PC-9 (cell line): ENCODE measurements at places on chromosomes 4 and X. TPM values are rescaled to one million over a fixed set of nuclear protein-coding genes. Genes with fewer than 3 reads are reported as not detected.

GRCh38 chr4:89245459-89245858 is 62.1 kb downstream of the GPRIN3 start:
- DNase-seq, result no peak

DGAT2L6 gene
- total RNA-seq, result not detected in 2 replicates

GRCh38 chr4:116055857-116056827 is 942.7 kb upstream of the NDST4 start:
- DNase-seq, result no peak

DNA sequence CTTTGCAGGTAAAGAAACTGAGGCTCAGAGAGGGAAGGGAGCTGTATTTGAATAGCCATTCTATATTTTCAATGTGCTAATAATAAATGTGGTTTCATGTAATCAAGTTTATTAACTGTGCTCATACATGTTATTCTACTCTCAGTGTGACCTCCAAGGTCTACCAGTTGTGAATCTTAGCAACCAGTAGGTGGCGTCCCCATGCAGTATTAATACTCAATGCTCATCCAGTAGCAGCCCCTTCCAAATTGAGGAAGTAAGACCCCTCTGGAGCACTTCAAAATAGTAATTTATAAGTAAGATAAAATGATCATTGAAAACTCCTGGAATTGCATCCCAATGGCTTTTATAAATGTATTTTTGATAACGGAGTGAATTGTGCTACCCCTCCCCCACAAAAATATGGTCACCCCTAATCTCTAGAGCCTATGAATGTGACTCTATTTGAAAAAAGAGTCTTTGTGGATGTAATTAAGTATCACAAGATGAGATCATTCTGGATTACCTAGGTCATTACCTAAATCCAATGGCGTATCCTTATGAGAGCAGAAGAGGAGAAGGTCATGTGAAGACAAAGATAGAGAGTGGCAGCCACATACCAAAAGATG is 20.4 kb upstream of the SEPSECS start:
- DNase-seq, result peak; percentile 43

SEC24D gene
- total RNA-seq, result 10.2 and 17.3 TPM in 2 replicates

- DNase-seq, result no peak
Measured at GRCh38 chrX:118802857-118803256, 20.8 kb upstream of the ZCCHC12 start.

NEXMIF gene
- total RNA-seq, result not detected in 2 replicates

DNA sequence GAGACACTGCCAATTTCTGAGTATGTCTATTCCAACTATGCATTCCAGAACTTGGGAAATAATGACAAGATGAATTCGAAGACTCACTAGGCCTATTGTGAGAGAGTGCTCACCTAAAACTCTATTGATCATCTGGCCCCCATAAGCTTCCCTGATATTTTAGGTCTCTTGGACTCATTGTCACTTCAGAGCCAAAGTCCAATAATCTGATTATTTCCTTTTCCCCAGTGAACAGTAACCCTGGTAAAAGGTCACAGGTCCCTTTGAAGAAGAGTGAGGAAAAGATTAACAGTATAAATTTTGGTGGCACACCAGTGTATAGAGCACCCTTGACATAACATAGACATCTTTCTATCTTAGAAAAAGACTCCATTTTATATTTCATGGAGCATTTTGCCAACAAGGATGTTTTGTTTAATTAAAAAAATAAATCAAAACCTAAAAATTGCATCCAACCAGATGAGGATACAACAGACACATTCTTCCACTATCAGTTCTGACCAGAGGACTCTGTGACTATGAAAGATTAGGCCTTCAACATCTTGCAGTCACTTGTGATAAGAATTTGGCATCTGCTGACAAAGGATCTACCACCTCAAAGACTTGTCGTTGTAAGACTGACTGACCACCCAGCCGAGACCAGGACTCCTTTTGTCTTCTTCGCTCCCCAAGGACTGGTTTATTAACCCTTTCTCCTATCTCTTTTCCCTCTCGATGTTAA is 191.9 kb downstream of the MAB21L2 start:
- no peak for DNase-seq

FGFBP1 gene
- 11.1 and 30.8 TPM in 2 replicates for total RNA-seq

ANKRD50 gene
- 14.4 and 17.2 TPM in 2 replicates for total RNA-seq

CACNA1F gene
- not detected in 2 replicates for total RNA-seq

PNMA6F gene
- total RNA-seq, result not detected in 2 replicates

DNA sequence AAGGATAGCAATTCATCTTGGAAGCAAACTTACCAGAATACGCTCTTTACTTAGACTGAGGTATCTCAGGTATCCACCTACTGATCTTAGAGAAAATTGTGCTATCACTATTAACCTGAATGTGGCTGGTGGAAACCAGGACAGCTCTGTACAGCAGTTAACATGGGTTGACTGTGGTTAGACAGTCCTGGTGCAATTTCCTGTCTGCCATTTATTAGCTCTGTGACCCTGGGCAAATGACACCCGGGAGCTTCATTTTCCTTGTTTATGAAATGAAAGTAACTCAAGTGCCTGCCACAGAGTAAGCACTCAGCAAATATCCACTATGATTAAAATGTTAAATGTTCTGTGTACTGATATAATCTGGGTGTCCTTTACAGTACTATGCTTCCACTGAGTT is 60.0 kb downstream of the SMC1A start:
- no peak for DNase-seq

DNA sequence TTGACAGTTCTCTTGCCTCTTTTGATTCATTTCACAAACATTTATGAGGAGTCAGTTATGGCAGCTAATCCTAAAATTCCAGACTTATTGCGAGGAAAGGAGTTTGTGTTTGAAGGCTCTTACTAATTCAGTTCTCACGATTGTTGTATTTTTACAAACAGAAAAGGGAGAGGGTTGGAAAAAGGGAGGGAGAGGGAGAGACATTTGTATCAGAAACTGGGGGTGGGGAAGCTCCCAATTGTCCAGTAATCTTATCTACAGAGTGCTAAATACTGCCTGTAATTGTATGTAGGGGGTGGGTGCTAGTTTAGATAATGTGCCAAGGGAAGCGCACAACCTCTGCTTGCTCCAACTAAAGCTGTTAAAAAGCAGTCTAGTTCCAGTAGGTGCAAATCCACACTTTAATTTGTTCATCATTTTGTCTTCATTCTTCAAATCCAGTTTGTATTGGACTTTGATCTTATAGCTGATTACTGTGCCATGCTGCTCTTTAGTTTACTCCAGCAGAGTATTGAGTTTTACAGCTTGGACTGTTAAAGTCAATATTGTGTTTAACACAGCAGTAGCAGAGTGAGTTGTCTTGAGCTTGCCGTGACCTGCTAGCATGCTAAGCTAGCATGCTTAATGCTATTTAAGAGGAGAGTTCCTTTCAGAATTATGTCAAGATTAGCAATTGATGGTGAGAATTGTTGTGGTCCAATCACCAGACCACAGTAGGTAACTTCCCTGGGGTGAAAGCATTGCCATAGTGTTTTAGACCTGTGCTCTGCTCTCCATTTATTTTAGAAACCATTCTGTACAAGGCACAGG is 13.9 kb downstream of the FNIP2 start:
- DNase-seq, result no peak

VEGFC gene
- total RNA-seq, result 8.7 and 8.8 TPM in 2 replicates

AKAP17A gene
- total RNA-seq, result 28.3 and 29.2 TPM in 2 replicates

DNA sequence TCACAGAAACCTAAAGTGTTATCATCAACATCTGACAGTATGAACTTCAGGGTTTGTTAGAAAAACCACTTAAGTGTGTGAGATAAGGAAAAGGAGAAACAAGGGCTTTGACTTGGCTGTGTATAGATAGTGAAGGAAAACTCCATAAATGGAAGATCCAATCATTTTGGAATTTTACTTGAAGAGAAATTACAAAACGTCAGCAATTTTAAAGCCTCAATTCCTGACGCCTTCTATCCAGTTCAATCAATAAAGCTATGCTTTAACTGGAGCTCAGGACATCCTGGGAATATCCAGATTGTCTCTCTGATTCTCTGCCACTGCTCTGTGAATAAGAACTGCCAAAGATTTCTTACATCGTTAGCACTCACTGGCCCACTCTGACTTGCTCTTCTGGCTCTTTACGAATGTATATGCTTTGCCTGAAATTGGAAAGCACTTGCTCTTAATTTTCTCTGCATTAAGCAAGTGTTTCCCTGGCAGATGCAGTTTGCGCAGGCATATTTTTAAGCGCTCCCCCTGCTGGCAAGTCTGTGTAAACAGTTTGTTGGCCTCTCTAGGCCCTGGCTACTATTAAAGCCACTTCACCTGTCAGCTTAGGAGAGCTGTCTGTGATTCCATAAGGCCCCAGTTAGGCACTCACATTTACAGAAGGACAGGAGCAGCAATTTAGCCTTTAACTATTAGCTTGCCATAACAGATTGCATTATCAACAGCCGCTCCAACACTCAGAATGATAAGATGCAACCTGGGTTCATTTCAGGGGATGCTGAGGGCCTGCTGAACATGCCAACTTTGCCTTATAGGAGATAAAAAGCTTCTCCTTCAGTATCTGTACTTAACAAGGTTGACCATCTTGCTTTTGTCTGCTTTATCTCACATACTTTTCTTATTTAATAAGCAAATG is 251.4 kb upstream of the DDX53 start:
- peak; percentile 23 for DNase-seq

DNA sequence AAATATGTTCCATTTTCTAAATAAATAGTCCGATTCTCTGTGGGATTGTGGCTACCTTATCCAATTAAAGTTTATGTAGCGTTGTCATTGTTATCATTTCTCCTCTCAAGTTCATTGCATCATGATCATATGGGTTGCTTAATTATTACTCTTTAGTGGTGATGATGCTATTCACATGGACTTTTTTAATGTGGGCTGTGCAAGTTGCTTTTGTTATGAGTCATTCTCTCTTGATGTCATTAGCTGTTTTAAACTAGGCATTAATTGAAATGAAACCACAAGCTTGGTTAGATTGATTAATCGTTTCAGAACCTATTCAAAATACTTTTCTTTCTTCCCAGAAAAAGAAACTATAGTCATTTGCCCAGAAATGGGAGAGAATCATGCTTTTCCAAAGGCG is 38.2 kb downstream of the NHS start:
- DNase-seq, result peak; percentile 82

GRCh38 chr4:105780176-105780575 is 71.6 kb downstream of the GSTCD start:
- DNase-seq, result no peak

XPNPEP2 gene
- total RNA-seq, result not detected in 2 replicates

- no peak for DNase-seq
Measured at GRCh38 chr4:2072971-2073807, 14.1 kb downstream of the NAT8L start.

DNA sequence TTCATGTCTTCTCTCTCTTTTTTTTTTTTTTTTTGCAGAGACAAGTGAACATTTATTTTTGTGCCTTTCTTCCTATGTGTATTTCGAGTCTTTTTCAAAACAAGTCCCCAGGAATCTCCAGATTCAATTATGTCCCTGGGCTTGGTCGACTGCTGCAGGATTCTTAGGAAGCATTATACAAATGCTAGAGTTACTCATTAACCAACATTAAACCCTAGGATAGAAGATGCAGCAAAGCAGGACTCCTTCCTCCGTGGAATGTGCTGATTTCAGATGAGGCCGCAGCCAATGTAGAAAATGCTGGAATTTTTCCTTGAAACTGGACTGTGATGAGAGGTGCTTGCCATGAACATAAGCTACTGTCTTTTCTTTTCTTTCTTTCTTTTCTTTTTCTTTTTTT is 3.4 kb downstream of the ZNF81 start:
- DNase-seq, result no peak

NPY1R gene
- total RNA-seq, result 0.41 TPM in 1 of 2 replicates, not detected in the other

FAM114A1 gene
- total RNA-seq, result 73.7 and 80.4 TPM in 2 replicates

ABLIM2 gene
- 1.6 and 6.2 TPM in 2 replicates for total RNA-seq

NAA11 gene
- not detected in 2 replicates for total RNA-seq

- peak; percentile 6 for DNase-seq
Measured at GRCh38 chrX:132041015-132041414, 17.9 kb downstream of the STK26 start.

PLAC8 gene
- 39.0 and 52.7 TPM in 2 replicates for total RNA-seq

DNA sequence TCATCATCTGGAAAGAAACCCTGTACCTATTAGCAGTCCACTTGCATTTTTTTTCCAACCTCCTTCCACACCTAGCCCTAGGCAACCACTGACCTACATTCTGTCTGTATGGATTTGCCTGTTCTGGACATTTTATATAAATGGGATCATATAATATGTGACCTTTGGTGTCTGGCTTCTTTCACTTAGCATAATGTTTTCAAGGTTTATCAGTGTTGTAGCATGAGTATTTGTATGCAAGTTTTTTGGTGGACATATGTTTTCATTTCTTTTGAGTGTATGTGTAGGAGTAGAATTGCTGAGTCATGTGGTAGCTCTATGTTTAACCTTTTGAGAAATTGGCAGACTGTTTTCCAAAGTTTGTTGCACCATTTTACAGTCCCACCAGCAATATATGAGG is 198.6 kb downstream of the CEP135 start:
- DNase-seq, result no peak

ADH7 gene
- total RNA-seq, result not detected in 2 replicates

DNA sequence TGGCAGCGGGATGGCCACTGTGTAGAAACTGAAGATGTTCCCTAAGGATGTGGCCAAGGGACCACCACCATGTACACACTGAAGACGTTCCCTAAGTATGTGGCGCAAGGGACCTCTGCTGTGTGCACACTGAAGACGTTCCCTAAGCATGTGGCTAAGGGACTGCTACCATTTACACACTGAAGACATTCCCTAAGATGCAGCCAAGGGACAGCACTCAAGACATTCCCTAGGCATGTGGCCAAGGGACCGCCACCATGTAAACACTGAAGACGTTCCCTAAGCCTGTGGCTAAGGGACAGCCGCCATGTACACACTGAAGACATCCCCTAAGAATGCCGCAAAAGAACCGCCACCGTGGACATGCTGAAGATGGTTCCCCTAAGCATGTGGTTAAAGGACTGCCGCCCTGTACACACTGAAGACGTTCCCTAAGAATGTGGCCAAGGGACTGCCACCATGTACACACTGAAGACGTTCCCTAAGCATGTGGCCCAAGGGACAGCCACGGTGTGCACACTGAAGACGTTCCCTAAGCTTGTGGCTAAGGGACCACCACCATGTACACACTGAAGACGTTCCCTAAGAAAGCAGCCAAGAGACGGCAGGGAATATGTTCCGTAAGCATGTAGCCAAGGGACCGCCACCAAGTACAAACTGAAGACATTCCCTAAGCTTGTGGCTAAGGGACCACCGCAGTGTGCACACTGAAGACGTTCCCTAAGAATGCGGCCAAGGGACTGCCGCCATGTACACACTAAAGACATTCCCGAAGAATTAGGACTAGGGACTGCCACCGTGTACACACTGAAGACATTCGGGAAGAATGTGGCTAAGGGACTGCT is 43.3 kb downstream of the DHRSX start:
- DNase-seq, result no peak

DNA sequence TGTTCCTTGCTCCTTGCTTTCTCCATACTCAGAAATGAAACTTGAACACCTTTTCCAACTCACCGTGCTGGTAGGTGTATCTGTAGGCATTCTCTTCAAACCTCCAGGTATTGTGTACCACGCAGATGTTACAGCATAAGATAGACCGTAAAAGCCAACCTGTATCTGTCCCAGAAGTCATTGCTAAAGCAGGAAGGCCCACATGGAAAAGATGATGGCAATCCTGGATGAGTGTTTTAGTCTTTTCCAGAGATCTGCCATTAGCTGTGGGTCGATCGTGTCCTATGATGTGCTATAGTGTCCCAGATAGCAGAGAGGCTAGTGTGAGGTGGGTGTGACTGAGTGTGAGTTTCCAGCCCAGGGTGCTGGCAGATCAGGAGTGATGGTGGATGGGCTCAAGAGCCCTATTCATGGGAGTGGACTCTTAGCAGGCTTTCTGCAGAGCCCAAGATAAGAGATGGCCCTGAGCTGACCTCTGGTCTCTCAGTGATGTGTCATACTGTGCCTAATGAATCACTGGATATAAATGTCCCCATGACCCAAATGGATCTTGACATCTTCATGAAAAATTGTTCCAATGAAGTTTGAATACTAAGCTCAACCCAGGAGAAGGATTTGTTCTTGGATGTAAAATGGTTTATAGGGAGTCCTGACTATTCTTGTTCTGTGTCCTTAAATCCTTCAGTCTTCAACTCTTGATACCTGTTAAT is 69.1 kb upstream of the WDR1 start:
- no peak for DNase-seq
